NCI-H524 treated with DMSO at 0.1 percent for 48 hours (cell line): ENCODE measurements at places on chromosomes 7 and 10.
A peak's percentile ranks its signal among the peaks of the same experiment; 100 is the strongest.

DNA sequence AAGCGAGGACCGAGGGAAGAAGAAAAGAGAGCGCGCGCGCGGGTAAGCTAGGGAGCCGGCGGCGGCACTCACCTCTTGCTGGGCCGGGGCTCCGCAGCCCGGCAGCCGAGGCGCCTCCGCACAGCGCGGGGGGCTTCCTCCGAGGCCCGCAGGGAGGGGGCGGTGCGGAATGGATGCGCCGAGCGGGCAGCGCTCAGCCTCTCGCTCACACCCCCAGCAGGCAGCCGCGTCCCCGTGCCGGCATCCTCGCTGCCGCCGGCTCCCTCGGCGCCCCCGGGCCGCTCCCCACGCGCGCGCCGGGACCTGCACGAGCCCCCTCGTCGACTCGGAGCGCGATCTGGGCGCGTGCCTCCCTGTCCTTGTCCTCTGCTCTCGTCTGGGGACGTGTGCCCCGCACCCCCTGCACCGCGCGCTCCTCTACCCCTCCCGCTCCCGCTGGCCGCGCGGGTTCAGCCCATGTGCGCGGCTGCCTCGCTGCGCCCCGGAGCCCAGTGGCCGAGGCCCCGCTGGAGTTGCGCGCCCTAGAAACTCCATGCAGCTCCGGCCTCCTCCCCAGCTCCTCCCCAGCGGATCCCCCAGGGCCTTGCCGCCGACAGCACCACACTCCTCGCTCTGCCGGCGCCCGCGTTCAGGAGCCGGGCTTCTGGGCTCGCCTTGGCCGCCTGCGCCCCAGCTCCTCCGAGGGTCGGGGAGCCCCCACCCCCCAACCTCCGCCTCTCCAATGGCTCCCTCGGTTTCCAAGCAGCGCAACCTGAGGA lies 75.3 kb downstream of the CALN1 start:
- no peak for DNase-seq

DNA sequence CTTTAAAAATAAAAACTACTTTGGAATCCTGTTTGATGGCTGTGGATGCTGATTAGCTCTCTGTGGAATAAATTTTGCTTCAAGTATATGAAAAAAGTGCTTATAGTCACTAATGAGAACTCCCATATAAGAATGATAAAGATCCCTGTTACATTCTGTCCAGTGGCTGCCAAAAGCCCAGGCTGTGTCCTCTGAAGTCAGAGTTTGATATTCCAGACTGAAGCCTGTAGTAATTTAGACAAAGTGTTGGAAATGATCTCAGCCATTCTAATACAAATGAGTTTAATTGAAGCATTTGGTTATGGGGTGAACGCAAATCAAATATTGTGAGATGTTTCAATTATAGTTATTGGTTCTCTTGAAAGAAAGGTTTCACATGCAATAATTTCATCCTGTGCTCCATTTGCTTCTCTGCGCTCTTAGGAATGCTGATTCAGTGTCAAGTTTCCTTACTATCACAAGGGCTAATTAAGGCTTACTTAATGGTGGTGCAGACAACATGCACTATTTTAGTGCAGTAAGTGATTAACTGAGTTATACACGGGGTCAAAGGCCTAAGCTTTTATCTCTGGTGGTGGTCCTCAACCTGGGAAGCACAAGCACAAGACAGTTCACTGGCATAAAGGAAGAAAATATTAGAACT lies 867.6 kb downstream of the SORCS1 start:
- DNase-seq = no peak

- DNase-seq = no peak
Observed at GRCh38 chr10:95391581-95392216, 100.9 kb upstream of the PDLIM1 start.

- DNase-seq = no peak
Observed at GRCh38 chr7:3032256-3032655, 11.4 kb downstream of the CARD11 start.

DNA sequence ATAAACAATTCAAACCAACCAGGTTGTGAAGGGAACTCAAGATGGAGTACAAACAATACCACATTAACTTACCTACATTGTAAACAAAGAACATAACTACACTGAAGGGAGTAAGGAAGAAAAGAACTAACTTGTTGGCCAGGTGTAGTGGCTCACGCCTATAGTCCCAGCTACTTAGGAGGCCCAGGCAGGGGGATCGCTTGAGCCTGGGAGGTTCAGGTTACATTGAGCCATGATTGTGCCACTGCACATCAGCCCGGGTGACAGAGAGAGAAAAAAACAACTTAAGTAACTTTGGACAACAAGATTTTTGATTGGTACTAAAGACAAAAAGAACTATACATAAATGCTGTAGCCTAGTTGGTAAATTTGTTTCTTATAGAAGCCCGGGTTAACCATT lies 68.8 kb downstream of the TRIL start:
- DNase-seq = no peak

DNA sequence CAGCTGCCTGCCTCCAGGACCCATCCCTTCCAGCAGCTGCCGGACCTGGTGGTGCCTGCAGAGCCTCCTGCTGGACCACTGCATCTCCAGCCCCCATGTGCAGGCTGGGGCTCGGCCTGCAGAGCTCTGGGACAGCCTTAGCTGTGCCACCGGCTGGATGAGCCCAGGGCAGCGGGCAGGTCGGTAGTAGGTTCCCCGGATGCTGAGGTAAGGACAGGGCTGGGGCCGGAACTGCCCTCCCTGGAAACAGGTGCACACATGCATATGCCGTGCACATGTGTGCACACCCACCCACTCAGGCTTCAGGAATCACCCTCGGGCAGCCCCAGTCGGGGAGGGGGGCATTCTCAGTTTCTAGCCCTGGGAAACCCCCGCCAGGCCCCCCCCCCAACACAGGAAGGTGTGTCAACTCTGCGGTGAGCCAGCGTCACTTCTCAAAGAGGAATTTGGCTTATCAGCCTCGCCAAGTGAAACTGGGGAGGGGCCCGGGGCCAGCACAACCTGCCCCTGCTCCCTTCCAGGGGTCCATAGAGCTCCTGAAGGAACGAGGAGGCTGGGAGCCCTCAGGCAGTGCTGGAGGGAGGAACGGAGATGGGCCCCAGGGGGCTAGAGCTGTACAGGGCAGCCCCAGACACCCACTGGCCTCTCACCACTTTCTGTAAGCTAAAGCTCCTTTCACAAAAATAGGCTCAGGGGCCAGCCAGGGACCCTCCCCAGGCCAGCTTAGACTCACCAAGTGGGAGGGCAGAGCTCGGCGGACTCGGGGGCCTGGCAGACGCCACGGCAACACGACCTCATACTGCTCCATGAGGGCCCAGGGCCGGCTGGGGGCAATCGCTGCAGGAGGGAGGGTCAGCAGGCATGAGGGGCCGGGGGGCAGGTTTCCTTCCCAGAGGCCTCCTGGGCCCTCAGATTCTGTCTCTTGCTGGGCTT lies 1.7 kb downstream of the ADAM8 start:
- DNase-seq = no peak

DNA sequence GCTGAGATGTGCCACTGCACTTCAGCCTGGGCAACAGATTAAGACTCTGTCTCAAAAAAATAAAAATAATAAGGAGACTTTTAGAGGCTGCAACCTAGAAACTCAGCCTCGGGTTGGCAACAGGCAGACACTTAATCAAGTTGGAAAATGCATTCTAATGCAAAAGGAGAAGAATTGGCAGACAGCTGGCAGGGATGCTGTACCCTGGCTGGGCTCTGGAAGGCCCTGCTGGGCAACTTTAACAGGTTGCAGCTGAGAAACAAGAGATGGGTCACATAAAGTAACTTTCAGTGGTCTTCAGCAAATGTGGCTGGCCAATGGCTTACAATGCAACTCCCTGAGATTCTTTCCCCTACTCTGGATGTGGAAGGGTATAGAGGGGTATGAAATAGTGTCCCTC lies 1225.7 kb downstream of the TYW1 start:
- DNase-seq = no peak

- DNase-seq = no peak
Observed at GRCh38 chr10:12332572-12333379, 16.6 kb upstream of the CAMK1D start.

- DNase-seq = peak; percentile 87
Observed at GRCh38 chr7:3260401-3260715, 40.7 kb upstream of the SDK1 start.

DNA sequence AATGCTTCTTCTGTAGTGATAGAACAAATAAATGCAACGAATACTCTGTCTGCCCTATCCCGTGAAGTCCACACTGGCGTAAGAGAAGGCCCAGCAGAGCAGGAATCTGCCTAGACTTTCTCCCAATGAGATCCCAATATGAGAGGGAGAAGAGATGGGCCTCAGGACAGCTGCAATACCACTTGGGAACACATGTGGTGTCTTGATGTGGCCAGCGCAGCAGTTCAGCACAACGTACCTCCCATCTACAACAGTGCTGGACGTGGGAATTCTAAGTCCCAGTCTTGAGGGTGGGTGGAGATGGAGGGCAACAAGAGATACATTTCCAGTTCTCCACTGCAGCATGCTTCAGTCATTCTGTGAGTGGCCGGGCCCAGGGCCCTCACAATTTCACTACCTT lies 45.8 kb downstream of the FIGNL1 start:
- DNase-seq = no peak

DNA sequence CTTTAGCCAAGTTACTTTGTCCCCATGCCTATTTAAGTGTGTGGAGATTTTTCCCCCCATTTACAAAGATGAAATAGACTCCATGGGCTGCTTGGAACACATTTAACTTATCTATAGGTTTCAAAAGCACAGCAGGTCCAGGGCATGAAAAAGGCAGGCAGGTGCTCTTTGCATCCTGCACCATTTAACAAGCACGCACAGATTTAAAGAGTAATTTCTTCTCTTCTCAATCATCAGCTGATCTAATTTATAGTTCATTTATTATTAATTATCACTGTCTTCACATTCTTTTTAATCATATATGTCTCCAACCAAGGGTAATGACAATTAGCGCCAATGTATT lies 156.8 kb downstream of the CACNA2D1 start:
- DNase-seq = no peak

- DNase-seq = no peak
Observed at GRCh38 chr10:92938841-92939240, 90.5 kb downstream of the EXOC6 start.

- no peak for DNase-seq
Observed at GRCh38 chr7:102834999-102835398, 77.8 kb upstream of the LRRC17 start.

GRCh38 chr7:21128062-21128817 lies 299.6 kb upstream of the SP4 start:
- no peak for DNase-seq

GRCh38 chr10:33136271-33136670 lies 178.2 kb upstream of the ITGB1 start:
- DNase-seq = no peak

- DNase-seq = no peak
Observed at GRCh38 chr10:128124813-128125403, 1.3 kb downstream of the MKI67 start.

DNA sequence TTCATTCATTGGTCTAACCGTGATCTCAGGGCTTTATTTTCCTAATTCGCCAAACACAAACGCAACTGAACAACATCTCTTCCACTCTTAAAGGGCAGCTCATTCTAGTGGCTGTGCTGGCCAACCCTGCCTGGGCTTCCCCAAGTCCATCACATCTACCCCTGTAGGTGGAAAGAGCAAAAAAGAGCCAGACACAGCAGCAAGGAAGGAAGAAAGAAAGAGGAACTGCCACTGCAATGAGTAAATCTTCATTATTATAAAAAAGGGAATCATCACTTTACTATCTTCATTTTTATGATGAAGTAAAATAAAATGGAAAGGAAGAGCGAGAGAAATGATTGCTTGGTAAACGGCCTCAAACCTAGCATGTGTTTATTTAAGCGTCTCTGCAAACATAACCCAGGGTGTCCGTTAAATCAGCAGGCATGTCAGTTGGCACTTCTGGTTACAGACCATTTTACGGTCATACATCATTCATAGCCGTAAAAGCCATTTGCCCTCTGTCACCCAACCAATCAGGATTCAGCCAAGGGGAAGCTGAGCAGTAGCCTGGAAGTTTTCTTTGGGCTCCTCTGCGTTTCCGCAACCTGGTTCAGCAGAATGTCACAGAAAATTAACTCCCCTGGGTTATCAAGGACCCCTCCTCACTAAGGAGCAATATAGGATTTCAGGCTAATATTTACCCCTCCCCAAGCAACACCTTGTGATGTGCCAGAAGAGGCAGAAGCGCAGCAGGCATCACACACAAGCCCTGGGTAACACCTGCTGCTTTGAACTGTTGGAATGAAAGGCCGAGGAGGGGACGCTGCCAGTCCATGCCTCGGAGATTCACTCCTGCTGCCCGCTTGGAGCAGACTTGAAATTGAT lies 234.0 kb downstream of the SNX10 start:
- no peak for DNase-seq

DNA sequence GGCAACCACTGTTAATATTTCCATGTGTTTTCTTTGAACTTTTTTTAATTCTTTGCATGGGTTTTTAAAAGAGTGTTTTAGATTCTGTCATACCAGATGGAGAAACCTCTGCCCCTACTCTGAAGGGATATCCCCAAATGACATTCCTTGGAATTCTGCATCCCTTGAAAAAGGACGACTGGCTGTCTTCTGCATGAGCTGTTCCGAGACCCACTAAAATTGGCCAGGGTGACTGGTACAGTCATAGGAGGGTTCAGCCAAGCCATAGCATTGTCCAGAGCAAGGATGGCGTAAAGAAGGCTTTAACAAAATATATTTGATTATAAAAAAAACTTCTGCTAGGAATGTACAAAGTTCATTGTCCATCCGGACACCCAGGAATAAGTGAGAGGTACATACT lies 952.9 kb downstream of the NRG3 start:
- DNase-seq = no peak

DNA sequence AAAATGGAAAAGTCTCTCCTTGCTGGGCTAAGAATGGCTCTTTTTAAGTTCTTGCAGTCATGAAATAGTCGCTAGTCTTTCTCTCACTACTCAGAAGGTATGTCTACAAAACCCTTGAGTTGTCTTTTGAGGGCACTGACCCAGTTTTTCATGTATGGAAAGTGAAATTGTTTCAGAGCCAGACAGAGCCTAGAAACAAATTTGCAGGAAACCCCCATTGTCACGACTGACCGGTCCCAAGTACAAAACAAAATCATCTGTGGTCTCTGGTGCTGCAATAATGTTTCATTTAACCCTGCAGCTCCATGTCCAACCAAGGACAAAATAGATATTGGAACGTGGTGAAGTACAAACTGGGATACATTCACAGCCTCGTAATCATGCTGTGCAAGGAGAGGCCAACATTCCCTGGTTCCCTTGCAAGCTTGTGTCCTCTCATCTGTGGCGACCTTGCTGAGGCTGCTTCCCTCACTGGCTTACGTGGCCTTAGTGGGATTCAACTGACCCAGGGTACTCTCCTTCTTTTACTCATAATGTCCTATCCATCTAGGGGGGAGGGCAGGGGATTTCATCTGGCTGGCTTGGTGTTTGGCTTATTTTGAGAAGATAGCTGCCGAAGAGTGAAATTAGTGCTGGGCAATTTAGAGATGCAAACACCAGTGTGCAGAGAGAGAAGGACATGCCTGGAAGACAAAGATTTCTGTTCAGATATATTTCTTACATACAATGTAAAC lies 172.5 kb downstream of the IPMK start:
- DNase-seq = no peak
